Activated CD4-positive, alpha-beta T cell treated with anti-CD3 and anti-CD28 coated beads, Interleukin-2, amount 10 ng/mL, durations not matched to agents 7 days and 5 days (primary cell): ENCODE measurements at places on chromosomes 6 and 20. TPM values are rescaled to one million over a fixed set of nuclear protein-coding genes. Genes with fewer than 3 reads are reported as not detected.

DNA sequence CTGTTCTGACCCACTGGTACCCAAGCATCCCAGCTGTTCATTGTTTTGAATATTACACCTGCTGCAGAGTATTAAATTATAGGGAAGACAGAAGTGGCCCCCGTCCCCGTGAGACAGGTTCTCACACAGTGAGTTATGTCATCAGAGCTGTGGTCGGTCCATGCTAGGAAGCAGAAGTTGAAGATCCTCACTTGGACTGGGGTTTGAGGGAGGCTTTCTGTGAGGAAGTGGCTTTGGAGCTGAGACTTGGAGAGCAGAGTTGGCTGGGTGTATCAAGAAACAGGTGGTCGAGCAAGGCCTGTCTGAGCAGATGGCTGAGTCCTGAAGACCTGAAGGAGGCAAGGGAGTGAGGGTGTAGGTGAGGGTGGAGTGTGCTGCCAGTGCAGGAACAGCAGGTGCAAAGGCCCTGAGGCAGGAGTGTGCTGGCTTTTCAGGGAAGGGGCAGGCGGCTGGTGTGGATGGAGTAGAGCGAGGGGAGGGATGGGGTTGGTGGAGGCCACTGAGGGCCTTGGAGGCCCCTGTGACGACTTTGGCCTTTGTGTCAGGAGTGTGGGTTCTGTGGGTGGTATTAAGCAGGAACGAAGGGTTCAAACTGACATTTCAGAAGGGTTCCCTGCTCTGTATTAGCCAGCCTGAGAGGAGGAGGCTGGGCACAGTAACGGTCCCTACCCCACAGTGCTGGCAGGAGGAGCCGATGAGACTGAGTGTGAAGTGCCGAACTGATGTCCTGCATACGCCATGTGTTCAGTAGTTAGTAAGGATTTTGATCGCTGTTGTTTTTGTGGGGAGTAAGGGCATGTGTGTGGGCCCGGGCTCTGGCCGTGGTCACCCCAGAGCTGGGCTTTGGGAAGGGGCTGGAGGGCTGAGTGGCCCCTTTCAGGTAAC lies 11.8 kb downstream of the SRC start:
- DNase-seq, result no peak

DNA sequence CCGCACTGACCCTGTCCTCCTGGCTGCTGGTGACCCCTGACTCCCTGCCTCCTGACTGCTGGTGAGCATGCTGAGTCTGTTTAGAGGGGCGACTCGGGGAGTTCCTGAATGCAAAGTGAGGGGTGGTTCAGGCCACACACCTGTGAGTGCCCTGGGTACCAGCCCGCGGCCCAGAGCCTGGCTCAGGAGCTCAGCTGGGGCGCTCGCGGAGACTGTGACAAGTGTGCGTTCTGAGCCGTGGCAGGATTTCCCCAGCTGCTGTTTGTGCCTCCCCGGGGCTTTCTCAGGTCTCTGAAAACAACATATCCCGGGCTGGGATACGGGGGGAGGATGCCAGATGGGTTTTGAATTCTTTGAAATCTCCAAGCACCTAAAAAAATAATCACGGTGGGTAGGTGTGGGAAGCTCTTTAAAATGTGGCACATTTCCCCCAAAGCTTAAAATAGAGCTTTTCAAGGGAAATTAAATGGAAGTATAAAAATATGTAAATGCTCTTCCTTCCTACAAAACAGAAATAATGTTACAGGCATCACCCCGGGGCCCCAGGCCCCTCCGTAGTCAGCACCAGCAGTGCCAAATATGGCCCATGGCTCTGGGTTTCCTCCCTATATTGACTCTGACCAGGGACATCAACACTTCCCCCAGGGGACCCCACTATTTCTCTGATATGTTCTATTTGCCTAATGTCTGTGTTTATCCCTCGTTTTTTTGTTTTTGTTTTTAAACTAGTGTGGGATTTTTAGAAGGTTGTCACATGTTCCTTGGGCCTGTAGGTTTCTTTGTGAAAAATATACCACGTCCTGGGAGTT lies 49.9 kb upstream of the TAGAP start:
- peak; percentile 35 for DNase-seq

HLA-DMB gene
- 8.1 TPM for total RNA-seq

GRCh38 chr6:49299279-49299678 lies 163.8 kb downstream of the MMUT start:
- DNase-seq, result no peak

GRCh38 chr20:64053841-64054661 lies 4.6 kb upstream of the SOX18 start:
- no peak for DNase-seq

DNA sequence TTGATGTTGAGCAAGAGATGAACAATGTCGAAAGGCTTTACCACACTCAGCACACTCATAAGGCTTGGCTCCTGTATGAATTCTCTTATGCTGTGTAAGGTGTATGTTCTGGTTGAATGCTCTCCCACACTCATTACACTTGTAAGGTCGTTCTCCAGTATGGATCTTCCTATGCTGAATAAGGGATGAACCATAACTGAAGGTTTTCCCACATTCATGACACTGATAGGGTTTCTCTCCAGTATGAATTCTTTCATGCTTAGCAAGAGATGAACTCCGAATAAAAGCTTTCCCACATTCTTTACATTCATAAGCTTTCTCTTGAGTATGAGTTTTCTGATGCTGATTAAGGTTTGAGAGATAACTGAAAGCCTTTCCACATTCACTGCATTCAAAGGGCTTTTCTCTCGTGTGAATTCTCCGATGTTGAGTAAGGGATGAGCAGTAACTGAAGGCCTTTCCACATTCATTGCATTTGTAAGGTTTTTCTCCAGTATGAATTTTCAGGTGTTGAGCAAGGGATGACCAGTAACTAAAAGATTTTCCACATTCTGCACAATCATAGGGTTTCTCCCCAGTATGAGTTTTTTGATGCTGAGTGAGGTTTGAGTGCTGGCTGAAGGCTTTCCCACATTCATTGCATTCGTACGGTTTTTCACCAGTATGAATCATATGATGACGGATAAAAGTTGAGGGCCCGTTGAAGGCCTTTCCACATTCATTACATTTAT lies 21.1 kb downstream of the ZNF184 start:
- DNase-seq, result no peak

MCHR2 gene
- not detected for total RNA-seq

- no peak for DNase-seq
Measured at GRCh38 chr6:8536122-8536521, 100.8 kb upstream of the SLC35B3 start.

DNA sequence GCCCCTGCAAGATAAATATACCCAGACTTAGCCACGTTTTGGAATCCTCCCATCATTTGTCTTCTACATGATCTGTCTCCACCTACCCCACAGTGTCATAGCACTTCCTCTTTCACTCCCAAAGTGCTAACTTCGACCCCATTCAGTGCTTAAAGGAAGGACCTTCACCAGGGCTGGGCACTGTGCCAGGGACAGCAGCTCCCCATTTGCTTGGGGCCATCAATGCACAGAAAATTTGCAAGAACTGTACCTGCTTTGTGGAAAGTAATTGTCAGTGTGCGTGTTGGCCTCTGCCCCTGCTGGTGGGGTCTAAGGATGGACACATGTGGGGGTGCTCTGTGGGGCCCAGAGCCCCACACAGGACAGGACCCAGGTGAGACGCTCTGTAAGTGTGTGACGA lies 5.2 kb upstream of the BPIFA2 start:
- no peak for DNase-seq

ZSCAN31 gene
- total RNA-seq, result 0.56 TPM

ECT2L gene
- total RNA-seq, result not detected

SPATS1 gene
- not detected for total RNA-seq

ANKRD66 gene
- total RNA-seq, result not detected

- no peak for DNase-seq
Measured at GRCh38 chr20:23366384-23366783, 4.4 kb downstream of the GZF1 start.

SIRPB2 gene
- not detected for total RNA-seq

GRCh38 chr6:104321301-104321700 lies 538.4 kb downstream of the HACE1 start:
- no peak for DNase-seq

ZBTB46 gene
- total RNA-seq, result not detected

GRCh38 chr6:167826896-167827582 lies at the start of gene AFDN:
Gene AFDN (plus strand): TSS chr6:167826911. CDS start chr6:167827133, 222 bp downstream.
- no peak for DNase-seq

SPAG4 gene
- 1.7 TPM for total RNA-seq

DNA sequence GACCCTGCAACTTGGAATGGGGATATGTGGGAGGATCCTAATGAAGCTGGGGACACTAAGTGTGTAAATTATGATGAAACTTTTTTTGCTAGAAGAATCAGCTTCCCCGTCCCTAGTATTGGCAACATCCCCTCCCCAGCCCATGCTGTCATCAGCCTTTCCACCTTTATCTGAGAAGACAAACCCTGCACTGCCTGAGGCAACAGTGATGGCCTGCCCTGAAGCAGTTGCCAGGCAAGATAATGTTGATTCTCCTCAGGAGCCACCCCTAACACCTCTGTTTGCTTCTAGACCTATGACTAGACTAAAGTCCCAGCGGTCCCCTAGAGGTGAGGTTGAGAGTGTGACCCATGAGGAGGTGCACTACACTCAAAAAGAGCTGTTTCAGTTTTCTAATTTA lies 27.1 kb downstream of the MICA start:
- DNase-seq, result no peak

HLA-DPA1 gene
- total RNA-seq, result 26.2 TPM

GRCh38 chr20:12894089-12894488 lies 114.7 kb upstream of the SPTLC3 start:
- no peak for DNase-seq

MEP1A gene
- not detected for total RNA-seq

PSORS1C2 gene
- total RNA-seq, result not detected

ZGPAT gene
- total RNA-seq, result 43.3 TPM

GRCh38 chr6:52595000-52595795 lies 18.3 kb upstream of the TRAM2 start:
- no peak for DNase-seq

- DNase-seq, result peak; percentile 16
Measured at GRCh38 chr20:11676630-11677287, 240.9 kb upstream of the BTBD3 start.

GRCh38 chr6:110098511-110099116 lies 80.9 kb downstream of the WASF1 start:
- no peak for DNase-seq

DNA sequence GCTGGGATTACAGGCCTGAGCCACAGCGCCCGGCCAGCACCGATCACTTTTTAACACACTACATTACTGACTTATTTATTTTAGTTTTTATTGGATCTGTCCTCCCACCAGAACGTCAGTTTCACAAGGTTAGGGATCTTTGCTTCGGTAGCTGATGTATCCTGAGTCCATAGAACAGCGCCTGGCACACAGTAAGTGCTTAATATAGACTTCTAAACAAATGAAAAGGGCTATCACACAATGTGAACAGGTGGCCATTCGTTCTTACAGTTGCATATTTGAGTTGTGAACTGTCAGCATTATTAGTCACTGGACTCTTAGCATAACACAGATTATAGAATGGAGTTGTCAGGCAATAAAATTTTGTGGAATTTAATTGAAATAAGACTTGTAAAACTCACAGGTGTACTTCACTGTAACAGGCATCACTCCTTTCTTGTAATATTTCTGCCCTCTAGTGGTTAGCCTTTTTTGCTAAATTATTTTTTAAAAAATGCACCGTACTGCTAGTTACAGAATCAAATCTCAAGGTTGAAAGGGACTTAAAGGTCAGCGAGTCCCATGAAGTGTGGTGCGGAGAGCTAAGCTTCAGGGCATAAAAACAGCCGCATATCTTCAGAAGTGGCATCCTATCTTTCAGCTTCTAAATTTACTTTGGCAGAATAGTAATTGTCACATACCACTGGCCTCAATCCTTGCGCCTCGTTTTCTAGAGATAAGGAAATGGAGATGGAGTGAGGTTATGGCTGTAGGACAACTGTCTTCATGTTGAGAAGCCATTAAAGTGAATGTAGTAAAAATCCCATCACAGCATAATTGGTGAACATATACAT lies 3.4 kb upstream of the TBC1D7 start:
- DNase-seq, result no peak

BLOC1S5 gene
- total RNA-seq, result 21.8 TPM

DNA sequence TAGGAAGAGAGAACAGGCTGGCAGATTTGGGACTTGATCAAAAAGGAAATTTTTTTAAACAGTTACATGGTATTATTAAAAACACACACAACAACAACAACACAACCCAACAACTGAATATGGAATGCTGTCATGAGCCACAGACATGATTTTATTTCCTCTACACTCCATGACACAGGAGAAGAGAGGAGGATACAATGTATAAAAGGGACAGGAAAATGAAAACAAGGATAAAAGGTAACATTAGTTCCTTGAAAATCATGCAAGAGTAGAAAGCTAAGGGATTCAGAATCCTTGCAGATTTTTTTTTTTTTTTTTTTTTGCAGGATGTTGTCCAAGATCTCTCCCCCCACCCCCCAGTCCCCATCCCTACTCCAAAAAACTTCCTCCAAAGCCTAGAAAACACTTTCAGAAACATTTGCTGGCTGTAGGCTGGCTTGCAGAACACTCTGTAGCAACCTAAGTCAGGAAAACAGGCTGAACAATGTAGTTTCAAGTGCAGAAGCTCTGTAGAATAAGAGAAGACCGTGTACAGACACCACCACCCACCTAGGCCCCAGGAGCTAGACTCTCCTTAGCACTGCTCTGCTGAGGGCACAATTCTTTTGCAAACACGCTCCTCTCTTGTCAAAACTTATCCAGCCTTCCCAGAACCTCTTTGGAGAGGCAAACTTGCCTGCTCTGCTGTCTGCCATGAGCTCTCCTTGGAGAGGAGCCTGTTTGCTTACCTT lies 845 bp downstream of the ZMYND8 start:
- peak; percentile 21 for DNase-seq

TOMM34 gene
- 23.3 TPM for total RNA-seq

OR2H1 gene
- not detected for total RNA-seq

PTK7 gene
- total RNA-seq, result 1.9 TPM

BHLHE23 gene
- total RNA-seq, result not detected

DEFB127 gene
- not detected for total RNA-seq

DNA sequence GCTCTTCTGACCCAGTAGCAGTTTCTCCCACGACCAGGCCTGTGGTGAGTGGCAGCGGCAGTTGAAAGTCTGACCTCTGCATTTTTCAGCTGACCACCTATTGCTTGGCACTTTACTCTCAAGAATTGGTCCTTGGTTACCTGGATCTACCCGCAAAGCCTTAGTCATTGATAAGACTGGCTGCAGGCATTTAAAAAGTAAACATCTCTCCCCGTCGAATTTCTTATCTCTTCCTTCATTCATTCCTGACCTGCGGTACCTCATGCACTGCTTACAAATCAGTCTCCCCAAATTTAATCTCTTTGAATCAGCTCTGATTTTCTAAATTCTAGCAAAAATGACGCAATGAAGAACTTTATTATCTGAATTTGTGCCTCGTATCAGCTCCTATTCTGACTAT lies 26.1 kb upstream of the IPCEF1 start:
- DNase-seq, result no peak
